Activated effector memory CD4-positive, alpha-beta T cell treated with Interleukin-2 at 50 U/mL for 16 hours (primary cell): ENCODE measurements at places on chromosomes 16 and 17.

DNA sequence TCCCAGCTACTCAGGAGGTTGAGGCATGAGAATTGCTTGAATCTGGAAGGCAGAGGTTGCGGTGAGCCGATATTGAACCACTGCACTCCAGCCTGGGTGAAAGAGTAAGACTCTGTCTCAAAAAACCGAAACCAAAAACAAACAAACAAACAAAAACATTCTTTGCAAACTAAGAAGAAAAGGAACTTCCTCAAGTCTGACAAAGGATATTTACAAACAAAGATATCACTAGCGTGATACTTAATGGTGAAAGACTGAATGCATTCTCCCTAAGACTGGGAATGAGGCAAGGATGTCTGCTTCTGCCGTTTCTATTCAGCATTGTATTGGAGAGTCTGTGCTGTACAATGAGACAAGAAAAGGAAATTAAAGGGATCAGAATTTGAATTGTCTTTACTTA is 10.5 kb upstream of the MPO start:
- no peak for DNase-seq

- no peak for DNase-seq
Observed at GRCh38 chr17:65472666-65473309, 88.7 kb downstream of the AXIN2 start.

GRCh38 chr17:1940810-1941185 is 84.3 kb downstream of the RTN4RL1 start:
- DNase-seq: no peak

DNA sequence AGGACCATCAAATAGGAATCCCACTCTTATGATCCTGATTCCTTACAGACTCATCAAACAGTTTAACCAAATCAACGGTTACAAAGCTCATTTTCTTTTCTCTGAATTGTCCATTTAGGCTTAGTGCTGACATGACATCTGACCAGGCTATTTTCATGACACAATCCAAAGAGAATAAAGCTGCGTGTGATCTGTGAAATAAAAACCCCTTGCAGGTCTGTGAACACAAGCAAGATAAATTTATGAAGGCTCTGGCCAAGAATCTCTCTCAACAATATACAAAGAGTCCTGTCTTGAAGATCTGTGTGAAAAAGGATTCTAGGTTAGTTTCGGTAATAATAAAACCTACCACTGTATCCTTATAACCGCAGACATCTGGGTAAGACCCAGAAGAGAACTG is 22.0 kb downstream of the COG1 start:
- no peak for DNase-seq

DNA sequence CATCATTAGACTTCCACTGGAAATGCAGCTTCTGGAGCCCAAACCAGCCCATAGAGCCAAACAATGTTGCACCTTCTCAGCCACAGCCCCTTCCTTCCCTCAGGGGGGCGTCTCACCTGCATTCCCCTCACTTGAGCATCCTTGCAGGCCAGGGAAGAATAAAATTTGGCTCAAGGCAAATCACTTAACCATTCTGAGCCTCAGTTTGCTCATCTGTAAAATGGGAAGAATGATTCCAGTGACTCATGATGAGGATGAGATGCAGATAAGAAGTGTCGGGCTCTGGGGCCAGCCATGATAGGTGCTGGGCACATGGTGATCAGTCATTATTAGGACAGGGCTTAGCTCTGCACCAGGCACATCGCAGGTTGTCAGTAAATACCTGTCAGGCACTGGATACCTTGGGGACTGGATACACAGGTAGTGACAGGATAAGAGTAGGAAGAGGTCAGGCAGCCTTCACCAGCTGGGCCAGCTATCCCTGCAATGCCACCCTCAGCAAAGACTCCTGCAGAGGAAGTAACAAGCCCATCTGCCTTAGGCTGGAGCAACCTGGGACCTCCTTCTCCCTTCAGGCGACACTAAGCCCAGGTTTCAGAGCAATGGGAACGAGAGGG is 208.0 kb upstream of the TNRC6C start:
- no peak for DNase-seq

DNA sequence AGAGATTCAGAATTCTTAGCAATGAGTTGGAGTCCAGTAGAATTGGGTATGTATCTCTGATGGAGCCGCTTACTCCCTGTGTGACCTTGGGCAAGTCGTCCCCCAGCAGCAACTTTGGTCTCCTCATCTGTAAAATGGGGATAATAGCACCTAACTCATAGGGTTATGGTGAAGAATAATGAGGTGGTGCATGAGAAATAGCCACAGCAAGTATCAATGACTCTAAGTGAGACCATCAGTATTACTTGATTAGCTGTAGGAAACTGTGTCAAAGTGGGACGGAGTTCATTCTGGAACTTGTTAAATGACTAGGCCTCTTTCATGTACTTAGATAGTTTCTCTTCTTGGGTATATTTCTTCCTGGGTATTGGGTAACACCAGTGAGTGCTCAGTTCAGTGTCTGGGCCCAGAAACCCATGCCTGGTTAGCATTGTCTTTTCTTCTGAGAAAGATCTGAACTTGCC is 6.4 kb downstream of the PRKCB start:
- DNase-seq: no peak

GRCh38 chr16:25608002-25608401 is 83.8 kb upstream of the HS3ST4 start:
- no peak for DNase-seq

GRCh38 chr17:80636361-80637018 is 91.9 kb downstream of the RPTOR start:
- no peak for DNase-seq

DNA sequence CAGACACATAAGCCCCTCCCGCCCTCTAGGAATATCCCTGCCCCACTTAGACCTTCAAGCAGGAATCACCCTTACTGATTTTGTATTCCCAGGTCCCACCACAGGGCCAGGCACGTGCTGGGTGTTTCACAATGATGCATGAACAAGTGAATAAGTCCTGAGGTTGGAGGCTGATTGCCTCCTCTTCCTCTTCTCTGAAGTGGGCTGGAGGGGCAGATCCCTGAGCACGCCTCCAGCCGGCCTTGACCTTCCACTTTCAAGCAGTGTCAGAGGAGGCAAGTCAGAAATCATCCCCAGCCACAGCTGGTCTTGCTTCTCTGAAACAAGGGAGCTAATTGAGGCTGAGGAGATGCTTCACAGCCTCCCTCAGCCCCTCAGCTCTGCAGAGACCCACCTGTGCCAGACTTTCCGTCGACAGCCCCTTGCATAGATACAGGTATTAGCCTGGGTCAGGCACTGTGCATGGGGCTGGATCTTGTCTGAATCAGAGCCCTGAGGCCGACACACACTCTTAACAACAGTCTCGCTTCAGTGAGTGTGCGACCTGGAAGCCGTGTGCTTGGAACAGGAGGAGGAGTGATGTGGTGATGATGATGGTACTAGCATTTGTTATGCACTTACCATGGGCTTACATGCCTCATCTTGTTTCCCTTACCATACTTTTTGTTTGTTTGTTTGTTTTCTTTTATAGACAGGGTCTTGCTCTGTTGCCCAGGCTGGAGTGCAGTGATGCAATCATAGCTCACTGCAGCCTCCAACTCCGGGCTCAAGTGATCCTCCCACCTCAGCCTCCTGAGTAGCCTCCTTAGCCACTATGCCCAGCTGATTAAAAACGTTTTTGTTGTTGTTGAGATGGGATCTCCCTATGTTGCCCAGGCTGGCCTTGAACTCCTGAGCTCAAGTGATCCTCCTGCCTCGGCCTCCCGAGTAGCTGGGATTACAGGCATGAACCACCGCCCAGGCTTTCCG is 15.0 kb downstream of the MRM1 start:
- no peak for DNase-seq

GRCh38 chr17:57385975-57386374 is 129.7 kb downstream of the MSI2 start:
- no peak for DNase-seq

DNA sequence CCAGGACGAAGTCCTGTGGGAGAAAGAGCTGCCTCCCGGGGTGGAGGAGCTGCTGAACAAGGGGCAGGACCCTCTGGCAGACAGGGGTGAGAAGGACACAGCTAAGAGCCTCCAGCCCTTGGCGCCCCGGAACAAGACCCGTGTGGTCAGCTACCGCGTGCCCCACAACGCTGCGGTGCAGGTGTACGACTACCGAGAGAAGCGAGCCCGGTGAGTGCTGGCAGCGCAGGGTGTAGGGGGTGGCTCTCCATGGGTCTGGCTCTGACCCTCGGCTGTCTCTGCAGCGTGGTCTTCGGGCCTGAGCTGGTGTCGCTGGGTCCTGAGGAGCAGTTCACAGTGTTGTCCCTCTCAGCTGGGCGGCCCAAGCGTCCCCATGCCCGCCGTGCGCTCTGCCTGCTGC is 21.4 kb downstream of the MVP start:
- no peak for DNase-seq

- DNase-seq: no peak
Observed at GRCh38 chr16:53895851-53896250, 191.9 kb downstream of the FTO start.

GRCh38 chr17:17536702-17537101 is 40.5 kb upstream of the RASD1 start:
- no peak for DNase-seq

- DNase-seq: peak; percentile 3
Observed at GRCh38 chr16:23482778-23483177, 27.5 kb downstream of the GGA2 start.

DNA sequence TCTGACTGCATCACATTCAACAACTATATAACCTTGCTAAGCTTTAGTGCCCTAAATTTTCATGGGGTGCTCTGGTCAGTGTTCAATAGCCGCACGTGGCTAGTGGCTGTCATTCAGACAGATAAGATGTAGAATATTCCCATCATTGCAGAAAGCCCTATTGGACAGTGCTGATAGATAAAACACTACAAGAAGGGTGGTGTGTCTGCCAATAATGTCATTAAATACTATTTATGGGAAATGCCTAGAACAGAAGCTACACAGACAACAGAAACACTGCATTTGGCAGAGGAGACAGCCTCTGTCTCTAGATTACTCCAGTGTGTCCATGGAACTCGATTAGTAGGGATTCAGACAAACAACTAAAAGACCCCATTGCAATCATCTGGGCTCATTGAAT is 28.4 kb upstream of the PMP22 start:
- DNase-seq: no peak

DNA sequence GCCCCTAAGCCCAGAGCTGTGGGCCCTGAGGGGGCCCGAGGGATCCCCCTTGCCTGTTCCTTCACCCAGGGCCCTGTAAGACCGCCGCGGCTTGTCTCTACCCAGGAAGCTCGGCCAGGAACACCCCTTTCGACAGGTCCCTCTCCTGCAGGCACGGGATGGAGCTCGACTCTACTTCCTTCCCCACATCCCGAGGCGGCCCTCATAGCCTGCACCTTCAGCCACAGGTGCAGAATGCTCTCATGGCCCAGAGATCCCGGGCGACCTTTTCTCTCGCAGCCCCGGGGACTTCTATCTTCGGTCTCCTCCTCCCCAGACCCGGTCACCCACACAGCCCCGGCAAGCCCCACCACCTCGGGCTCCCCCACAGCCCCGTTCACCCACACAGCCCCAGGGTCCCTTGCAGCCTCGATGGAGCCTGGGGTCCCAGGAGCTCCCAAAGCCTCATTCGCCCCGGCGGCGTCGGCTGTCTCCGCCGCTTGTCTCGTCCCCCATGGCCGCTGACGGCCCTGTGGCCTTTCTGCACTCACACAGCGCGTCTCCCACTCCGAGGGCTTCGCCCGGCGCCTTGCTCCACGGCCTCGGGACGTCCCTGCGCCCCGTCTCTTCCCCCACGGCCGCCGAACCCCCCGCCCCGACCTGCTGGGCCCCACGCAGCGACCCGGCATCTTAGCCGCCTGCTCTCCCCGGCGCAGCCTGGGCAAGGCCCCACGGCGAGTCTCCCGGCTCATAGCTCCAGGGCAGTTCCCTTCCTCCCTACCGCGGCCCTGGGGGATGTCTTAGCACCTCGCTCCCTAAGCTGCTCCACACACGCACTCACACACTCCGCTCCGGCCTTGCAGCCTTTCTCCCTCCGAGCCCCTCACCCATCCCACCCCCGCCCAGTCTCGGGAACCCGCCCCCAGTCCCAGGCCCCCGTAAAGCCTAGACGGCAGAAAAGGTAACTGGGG is 650 bp downstream of the KIAA0753 start:
- DNase-seq: peak; percentile 30

GRCh38 chr16:4460936-4461249 is 13.5 kb downstream of the NMRAL1 start:
- no peak for DNase-seq

- no peak for DNase-seq
Observed at GRCh38 chr16:67407176-67407787, 9.0 kb downstream of the ZDHHC1 start.

DNA sequence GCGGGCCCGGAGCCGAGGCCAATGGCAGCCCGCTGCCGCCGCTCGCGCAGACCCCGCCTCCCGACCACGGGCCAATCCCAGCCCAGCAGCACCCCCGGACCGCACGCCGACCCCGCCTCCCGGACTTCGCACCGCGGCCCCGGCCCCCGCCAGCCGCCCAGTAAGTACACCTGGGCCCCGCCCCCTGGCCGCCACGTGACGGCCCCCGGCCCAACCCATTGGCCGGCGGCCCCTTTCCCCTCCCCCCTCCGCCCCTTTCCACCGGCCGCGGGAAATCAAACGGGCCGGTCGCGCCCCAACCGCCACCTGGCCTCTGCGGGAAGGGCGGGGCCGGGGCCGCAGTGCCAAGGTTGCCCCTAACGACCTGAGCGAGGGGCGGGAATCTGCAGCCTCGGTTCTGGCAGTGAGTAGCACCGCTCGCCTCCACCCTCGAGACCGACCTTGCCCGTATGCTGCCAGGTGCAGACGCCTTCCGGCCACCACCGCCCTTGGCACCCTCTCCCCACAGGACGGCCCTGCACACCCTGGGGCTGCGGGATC is at the start of gene YBX2:
Gene YBX2 (minus strand): TSS at position 26 of the 540 bp plus-strand sequence. CDS start 139 bp downstream, outside the sequence.
- DNase-seq: peak; percentile 55

- peak; percentile 10 for DNase-seq
Observed at GRCh38 chr17:67258821-67259468, 13.9 kb upstream of the HELZ start.

GRCh38 chr17:81195941-81196495 is 26.7 kb downstream of the CEP131 start:
- no peak for DNase-seq

- no peak for DNase-seq
Observed at GRCh38 chr16:29915590-29916247, 10.3 kb downstream of the KCTD13 start.

GRCh38 chr16:22053921-22054341 is 38.4 kb upstream of the VWA3A start:
- no peak for DNase-seq

GRCh38 chr17:9465210-9465921 is 110.3 kb downstream of the STX8 start:
- no peak for DNase-seq

GRCh38 chr17:18328643-18329204 is 13.6 kb downstream of the SMCR8 start:
- DNase-seq: no peak
